ENCODE measurements at places on chromosomes 1 and 21.

DNA sequence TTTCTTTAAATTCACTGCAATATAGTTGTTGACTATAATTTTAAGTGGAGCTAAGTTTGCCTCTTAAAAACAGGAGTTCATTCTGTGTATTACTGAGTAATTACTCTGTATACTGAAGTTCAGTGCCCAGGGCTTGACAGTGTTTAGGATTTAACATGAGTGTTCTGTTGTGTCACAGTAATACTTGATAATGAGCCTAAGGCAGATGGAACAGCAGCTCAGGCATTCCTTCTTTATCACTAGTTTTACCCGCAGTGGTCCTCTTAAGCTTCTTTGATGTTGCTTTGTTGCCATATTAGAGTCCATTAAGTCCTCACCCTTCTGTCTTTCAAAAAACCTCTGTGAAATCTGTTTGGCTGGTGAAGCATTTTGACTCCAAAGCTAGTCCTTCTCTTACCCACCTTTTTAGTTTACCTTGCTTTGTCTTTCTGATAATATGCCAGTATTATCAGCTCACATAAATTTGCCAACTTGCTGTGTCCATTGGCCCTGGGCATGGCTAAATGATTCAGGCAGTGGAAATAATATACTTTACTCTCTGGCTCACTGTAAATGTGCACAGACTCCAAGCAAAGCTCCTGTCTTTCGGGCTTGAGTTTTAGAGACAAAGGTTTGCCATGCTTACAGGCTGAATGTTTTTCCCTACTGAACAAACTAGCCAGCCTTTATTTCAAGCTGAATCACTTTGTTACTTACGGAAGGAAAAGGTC lies 17.7 kb downstream of the HIPK1 start:
- no peak for DNase-seq

DNA sequence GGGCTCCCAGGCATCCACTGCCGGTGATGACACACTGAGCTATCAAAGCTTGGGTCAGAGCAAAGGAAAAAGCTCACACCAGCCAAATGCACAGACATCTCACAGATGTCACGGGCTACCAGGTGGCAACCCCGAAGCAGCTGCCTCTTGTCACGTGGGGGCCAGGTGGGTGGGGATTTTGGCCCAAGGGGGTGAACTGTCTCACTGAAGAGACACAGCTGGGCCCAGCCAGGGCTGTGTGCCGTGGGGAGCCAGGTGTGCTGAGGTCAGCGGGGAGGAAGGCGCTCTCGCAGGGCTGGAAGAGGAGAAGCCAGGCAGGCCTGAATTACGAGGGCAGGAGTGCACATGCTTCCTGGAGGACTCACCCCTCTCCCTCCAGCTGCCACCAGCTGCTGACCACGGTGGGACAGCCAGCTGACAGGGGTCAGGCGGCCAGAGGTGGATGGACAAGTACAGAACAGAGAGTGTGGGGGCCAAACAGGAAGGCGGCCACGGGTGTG lies 32.4 kb downstream of the KCNN3 start:
- no peak for DNase-seq

DNA sequence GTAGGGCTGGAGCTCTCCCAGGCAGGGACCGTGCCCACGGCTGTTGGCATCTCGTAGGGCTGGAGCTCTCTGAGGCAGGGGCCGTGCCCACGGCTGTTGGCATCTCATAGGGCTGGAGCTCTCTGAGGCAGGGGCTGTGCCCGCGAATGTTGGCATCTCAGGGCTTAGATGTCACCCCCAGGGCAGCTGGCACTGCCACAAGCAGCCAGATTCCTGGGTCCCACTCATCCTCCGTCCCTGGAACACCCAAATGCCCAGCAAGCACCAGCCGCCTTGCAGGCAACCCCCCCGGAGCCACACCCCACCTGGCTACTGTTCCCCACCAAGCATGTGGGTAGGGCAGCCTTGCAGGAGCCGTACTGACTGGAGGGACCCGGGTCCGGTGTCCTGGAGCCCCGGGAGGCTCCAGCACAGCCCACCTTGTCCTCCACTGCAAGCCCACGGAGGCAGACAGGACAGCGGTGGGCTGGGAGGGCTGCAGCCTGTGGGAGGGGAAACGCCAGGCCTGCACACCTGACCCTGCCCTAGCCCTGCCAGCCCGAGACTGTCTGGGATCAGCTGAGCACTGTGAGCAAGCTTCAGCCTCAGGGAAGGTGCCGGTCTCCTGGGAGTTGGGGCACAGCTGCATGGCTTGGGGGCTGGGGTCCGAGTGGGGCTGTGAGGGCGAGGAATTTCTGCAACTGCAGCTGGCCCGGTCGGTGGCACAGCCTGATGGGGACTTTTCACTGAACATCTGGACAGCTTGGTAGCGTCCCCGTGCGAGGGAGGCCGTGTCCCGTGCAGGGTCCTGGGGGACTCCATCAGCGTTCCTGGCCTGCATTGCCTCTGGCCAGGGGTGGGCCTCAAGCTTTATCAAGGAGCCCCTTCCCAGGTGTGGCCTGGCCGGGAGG lies 53.6 kb downstream of the COL18A1 start:
- no peak for DNase-seq

GRCh38 chr1:191022856-191023255 lies 545.2 kb upstream of the BRINP3 start:
- peak; percentile 79 for DNase-seq

- DNase-seq = no peak
Observed at GRCh38 chr1:239125893-239126292, 260.5 kb upstream of the CHRM3 start.

Data from kidney glomerular epithelial cell (primary cell).